Progenitor cell of endocrine pancreas (in vitro differentiated cells): ENCODE measurements at places on chromosomes 2 and 18. TPM values are rescaled to one million over a fixed set of nuclear protein-coding genes. Genes with fewer than 3 reads are reported as not detected.

DNA sequence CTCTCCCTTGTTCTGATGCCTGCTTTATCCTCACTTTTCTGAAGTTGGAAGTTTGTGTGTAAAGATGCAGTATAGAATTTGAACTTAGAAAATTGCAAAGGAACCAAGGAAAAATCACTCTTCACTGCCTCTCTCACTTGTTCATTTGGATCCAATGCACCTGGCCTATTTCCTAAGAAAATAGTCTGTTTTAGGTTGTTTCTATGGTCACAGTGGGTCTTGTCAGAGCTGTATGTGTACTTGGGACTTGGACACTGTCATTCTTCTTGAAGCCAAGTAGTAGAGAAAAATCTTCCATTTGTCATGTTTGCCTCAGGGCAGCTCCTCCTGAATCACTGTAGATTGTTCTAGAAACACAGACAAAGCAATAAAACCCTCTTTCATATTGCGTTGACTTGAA lies 80.3 kb upstream of the SESTD1 start:
- no peak for DNase-seq
- H3K27me3 ChIP-seq = no peaks in the 10 kb centered on the region
- H3K36me3 ChIP-seq = no peaks in the 10 kb centered on the region
- H3K27ac ChIP-seq = no peak overlapping the region
- peaks cover 9% of the 10 kb centered on the region for H3K4me1 ChIP-seq

DNA sequence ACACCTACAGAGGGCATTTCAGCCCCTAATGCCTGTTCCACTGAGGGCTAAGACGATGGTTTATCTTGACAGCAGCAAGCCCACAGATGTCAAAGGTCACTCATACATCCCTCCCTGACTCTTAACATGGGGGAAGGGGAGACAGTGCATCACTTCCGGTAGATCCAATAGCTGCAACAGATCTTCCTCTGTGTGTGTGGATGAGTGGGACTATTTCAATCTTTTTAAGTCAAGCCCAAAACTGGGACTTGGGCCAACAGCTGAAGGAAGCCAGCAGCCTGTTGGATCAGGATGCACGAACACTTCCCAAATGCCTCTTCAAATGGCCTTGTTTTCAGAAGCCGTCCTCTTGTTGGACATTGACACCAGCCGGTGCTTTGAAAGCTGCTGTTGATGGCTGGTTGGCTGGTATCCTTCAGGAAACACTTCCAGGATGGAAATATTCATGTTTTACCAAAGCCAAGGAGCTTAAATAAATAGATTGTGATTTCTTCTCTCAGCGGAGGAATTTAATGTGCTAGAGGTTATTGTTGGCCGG lies 59.2 kb downstream of the IL1R2 start:
- H3K36me3 ChIP-seq = no peaks in the 10 kb centered on the region
- H3K4me3 ChIP-seq = no peak overlapping the region
- no peaks in the 10 kb centered on the region for H3K27me3 ChIP-seq

- no peak overlapping the region for H3K4me3 ChIP-seq
- H3K36me3 ChIP-seq = no peaks in the 10 kb centered on the region
- peaks cover 9% of the 10 kb centered on the region for H3K27me3 ChIP-seq
- no peaks in the 10 kb centered on the region for H3K4me1 ChIP-seq
Observed at GRCh38 chr2:46385786-46386577, 88.8 kb downstream of the EPAS1 start.

DNA sequence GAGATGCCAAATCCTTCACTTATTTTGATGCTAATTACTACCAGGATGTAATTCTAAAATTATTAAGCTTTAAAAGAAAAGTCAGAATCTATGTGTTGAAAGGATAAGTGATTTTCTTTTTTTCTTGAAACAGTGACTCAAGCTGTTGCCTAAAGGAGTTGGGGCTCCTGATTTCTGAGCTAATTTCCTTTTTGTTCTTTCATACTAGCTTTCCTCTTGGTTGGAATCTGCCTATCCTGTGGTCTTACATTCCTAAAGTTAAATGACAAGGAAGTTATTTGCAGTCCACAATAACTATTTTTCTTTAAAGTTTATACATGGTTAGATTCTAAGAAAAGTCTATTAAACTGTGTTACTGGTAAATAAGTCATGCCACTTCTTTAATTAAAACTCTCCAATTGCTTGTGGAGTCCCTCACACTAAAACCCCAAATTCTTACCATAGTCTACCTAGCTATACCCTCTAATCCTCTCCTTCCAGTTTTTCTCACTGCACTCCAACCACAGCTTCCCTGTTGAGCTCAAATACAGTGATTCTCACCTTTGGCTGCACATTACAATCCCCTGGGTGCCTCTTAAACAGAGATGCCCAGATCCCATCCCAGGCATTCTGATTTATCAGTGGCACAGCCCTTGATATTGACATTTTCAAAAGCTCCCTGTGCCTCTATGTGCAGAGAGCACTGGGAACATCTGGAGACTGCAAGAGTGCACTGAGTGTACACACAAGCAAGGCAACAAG lies 63.3 kb upstream of the EFEMP1 start:
- no peak overlapping the region for H3K27ac ChIP-seq
- H3K4me1 ChIP-seq = no peaks in the 10 kb centered on the region
- no peaks in the 10 kb centered on the region for H3K27me3 ChIP-seq
- H3K4me3 ChIP-seq = no peak overlapping the region

CYRIA gene
- total RNA-seq = 0.91 and 2.0 TPM in 2 replicates

BOLL gene
- total RNA-seq = 0.22 and 0.51 TPM in 2 replicates

TIMM21 gene
- 27.5 and 35.2 TPM in 2 replicates for total RNA-seq

AP1S3 gene
- 11.5 and 12.7 TPM in 2 replicates for total RNA-seq
